Putamen (tissue), 1 donor: ENCODE measurements at places on chromosomes 1 and 21.

DNA sequence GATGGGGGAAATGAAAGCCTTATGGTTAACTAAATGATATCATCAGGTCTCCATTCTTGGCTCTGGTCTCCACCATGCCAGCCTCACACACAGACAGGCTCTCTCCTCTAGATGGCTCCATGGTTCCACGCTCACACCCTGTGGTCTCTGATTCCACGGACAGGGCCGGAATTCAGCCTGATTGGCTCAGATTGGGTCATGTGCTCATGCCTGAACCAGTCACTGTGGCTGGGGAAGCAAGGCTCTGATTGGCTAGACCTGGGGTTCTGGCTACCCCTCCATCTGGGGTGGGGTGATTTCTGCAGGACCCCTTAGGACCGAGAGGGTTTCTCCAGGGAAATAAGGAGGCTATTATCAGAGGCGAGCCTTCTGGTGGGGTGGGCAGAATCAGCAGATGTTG is 277.0 kb downstream of the PTPRU start:
- peak; percentile 44 for DNase-seq

GRCh38 chr1:17233675-17234320 is 15.1 kb upstream of the PADI3 start:
- peak; percentile 39 for DNase-seq

GRCh38 chr1:91889717-91890459 is 3.9 kb upstream of the TGFBR3 start:
- no peak for DNase-seq

DNA sequence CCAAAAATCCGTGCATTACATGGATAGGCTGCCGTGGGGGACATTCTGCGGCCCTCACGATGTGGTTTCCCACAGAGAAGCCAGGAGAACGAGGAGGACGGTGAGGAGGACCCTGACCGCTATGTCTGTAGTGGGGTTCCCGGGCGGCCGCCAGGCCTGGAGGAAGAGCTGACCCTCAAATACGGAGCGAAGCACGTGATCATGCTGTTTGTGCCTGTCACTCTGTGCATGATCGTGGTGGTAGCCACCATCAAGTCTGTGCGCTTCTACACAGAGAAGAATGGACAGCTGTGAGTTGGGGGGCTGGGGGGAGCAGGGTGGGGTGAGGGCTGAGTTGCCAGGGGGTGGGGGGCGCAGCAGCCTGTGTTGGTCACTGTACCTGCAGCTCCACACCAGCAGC is 13.2 kb downstream of the PSEN2 start:
- no peak for DNase-seq

DNA sequence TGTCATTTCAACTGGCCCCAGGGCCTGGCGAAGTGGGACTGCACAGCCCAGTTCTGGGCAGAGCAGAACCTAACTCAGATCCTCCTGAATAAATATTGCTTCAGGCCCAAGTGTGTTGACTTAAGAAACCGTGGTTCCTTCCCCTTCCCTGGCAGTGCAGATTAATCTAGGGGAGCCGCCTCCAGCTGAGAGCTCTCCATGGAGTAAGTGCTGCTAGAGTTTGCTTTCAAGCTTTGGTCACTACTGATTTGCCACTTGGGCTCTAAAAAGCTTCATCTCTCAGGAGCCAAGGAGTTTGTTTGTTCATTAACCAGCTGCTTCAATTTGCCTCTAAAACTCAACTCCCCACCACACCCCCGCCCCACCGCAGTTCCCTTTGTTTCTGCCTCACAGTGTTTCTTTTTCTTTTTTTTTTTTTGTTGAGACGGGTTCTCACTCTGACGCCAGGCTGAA is 112.1 kb downstream of the DTL start:
- no peak for DNase-seq

DNA sequence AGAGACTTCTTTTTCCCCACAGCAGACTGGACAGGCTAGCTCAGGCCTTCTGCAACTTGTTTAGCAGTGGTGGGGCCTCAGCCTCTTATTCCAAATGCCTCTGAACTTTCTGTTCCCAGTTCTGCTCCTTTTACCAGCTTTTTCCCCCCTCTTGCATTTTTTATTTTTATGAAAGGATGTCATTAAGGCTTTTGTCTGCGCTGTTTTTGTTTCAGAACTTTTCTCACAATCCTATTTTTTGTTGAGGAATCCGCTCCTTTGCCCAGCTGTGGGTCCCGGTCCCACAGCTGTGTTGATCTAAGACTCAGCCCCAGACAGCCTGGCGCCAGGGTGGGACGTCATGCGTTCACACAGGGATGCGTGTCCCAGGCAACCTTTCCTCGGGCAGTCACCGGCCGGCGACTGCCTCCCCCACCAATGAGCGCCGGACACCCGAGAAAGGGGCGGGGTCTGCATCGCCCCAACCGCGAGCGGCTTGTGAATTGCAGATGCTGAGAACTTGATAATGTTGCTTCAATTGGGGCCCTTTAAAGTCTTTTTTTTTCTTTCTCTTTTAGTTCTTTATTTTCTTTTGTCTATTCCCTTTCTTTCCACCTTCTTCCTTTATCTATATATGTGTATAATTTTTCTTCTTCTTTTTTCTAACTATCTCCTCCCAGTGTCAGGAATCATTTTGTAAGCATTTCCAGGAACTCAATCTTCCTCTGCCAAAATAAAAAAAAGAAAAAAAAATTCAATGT is 3.0 kb upstream of the ID3 start:
- peak; percentile 94 for DNase-seq

DNA sequence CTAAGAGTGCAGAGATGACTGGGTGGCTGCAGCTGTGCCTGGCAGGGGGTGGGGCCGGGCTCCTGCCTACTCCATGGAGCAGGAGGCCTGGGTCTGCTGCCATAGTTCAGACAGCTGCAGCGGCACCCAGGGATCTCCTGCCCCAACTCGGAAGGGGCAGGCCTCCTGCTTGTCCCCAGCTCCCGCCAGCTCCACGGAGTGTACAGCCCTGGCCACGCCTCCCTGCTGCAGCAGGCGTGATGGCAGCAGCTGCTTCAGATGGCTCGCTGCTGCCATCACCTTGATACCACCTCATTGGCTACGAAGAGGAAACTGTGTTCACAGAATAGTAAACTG is 35.9 kb downstream of the ACTL8 start:
- DNase-seq: no peak

DNA sequence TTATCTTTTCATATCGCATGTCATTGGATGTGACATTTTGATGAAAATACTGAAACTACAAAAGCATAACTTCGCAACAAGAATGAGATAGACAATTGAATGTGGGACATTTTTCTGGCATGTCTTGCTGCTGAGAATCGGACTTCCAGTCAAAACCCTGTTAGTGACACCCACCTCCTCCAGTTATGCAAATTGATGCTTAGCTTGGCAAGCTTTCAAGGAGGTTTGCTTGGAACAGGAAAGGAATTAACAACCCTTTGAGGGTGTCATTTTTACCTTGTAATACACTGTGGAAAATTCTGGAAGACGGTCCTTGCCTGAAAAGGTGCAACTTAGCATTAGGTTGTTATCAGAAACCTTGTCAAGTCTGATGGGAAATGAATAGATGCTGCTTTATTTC is 38.8 kb upstream of the FAM3B start:
- no peak for DNase-seq

GRCh38 chr1:167687919-167688519 is 33.8 kb upstream of the MPZL1 start:
- peak; percentile 80 for DNase-seq

GRCh38 chr21:29540289-29540688 is 241.6 kb downstream of the BACH1 start:
- no peak for DNase-seq

GRCh38 chr1:31658721-31659120 is 14.0 kb upstream of the PEF1 start:
- no peak for DNase-seq

GRCh38 chr1:50724626-50725286 is 235.3 kb downstream of the FAF1 start:
- no peak for DNase-seq

- DNase-seq: no peak
These were observed 56.1 kb downstream of the HSF2BP start for GRCh38 chr21:43603233-43603626.

DNA sequence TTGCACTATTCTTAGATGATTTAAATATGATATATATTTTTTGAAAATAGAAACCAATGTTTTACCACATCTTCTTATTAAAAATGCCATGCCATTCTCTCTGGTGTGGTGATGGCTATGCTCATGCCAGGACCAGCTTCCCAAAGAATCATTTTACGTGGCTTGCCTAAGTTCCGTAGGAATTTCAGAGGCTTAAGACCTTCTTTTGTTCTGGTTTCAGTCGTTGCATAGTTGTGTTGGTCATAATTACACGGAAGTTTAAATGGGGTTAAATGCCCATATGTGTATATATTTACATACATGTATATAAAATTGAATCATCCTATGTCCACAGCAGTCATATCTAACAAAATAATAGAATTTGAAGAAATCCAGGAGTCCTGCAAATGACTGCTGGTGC is 78.7 kb upstream of the PLPPR5 start:
- DNase-seq: no peak

DNA sequence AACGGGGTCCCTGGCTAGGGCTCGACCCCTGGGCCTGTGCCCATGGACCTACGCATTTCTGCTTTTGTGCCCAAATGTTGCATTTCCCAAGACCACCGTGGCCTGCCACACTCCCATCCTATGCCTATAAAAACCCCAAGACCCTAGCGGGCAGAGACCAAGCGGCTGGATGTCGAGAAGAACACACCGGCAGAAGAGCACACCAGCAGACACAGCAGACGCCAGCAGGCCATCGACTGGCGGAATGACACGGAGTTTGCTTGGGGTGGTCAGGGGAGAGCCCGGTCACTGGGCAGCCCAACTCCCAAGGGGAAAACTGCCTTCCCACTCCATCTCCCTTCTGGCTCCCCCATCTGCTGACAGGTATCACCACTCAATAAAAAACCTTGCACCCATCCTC is 4.4 kb downstream of the TCP10L start:
- DNase-seq: no peak

DNA sequence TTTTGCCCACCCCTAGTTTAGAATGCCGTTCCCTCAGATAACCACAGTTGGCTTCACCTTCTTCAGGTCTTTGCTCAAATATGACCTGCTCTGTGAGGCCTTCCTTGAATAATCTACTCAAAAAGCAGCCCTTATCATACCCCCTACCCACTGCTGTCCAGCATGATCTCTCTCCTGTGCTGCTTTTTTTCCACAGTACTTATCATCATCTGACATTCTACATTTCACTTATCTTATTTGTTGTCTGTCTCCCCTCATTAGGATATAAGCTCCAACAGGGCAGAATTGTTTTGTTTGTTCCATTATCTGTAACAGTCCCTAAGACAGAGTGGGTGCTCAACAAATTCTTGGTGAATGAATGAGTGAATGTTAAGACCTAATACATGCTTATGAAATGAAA is 18.1 kb downstream of the USP24 start:
- DNase-seq: no peak

- DNase-seq: no peak
These were observed 23.1 kb downstream of the RHEX start for GRCh38 chr1:206075786-206076755.

DNA sequence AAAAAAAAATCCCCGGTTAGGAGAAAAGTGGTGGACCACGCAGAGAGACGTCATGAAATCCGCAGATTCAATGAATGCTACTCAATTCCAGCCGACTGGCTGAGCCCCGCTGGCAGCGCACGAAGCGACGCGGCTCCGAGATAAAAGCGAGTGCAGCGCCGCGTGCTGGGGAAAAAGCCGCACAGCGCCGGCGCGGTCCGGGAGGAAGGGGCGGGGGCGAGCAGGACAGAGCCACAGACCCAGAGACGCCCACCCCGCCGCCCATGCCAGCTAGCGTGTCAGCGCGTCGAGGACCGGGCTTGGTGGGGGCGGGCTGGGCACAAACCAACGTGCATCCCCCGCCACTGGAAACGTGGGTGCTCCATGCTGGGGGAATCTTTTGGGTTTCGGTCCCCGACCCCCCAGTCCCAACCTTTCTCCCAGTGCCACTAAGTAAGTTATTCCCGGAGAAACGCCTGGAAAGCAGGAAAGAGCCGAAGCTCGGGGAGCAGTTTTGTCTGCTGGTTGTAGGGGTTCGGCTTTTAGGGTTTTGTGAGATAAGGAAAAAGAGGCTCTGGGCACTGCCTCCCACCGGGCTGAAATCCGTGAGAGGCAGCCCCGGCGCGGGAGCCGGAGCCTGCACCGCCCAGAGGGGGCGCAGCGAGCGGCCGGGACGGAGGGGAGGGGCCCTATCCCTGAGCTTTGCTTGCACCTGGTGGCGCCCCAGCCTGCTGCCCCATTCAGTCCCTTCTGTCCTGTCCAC is at the start of gene KCNJ6:
Gene KCNJ6, minus strand, starts transcription at position 148 of the 742 bp plus-strand sequence. CDS start 75,775 bp downstream, outside the sequence.
- DNase-seq: no peak
